AG10803 (cell line): ENCODE measurements at places on chromosomes 7 and 10.

- peak; percentile 81 for DNase-seq
Measured at GRCh38 chr7:43363035-43363791, 219.7 kb upstream of the STK17A start.

DNA sequence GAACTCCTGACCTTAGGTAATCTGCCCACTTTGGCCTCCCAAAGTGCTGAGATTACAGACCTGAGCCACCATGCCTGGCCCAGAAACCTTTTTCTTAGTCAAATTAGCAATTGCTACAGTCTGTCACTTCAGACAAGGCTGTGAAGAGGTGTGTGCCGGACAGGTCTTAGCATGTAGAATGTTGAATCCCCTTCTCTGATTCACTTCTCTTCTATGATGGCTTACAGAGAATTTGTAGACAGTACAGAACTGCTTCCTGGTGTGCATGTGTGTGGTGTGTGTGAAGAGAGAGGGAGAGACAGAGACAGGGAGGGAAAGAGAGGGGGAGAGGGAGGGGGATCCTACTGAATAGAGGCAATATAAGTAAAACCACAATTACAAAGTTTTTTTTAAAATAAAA, 150.4 kb downstream of the PARD3 start:
- no peak for DNase-seq

DNA sequence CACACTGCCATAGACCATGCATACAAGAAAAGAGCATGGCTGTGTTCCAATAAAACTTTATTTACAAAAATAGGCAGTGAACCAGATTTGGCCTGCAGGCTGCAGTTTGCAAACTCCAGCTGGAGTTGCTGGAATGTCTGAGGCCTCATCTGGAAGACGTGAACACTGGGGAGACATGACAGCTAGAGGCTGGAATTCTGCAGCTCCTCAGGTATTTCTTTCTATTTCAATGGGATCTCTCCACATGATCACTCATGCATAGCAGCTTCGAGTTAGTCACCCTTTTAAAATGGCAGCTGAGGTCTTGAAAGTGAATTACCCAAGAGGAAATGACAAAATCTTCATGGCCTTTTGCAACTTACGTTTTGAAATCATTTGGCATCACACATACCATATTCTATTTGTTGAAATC, 52.6 kb upstream of the BET1 start:
- DNase-seq = peak; percentile 96

GRCh38 chr10:24215603-24216002, 6.7 kb downstream of the KIAA1217 start:
- DNase-seq = no peak

- DNase-seq = peak; percentile 43
Measured at GRCh38 chr7:33044986-33045385, 17.6 kb downstream of the NT5C3A start.

GRCh38 chr10:17836942-17837341, 27.8 kb downstream of the MRC1 start:
- DNase-seq = peak; percentile 57

GRCh38 chr7:18607025-18607424, 111.5 kb downstream of the HDAC9 start:
- DNase-seq = peak; percentile 11

DNA sequence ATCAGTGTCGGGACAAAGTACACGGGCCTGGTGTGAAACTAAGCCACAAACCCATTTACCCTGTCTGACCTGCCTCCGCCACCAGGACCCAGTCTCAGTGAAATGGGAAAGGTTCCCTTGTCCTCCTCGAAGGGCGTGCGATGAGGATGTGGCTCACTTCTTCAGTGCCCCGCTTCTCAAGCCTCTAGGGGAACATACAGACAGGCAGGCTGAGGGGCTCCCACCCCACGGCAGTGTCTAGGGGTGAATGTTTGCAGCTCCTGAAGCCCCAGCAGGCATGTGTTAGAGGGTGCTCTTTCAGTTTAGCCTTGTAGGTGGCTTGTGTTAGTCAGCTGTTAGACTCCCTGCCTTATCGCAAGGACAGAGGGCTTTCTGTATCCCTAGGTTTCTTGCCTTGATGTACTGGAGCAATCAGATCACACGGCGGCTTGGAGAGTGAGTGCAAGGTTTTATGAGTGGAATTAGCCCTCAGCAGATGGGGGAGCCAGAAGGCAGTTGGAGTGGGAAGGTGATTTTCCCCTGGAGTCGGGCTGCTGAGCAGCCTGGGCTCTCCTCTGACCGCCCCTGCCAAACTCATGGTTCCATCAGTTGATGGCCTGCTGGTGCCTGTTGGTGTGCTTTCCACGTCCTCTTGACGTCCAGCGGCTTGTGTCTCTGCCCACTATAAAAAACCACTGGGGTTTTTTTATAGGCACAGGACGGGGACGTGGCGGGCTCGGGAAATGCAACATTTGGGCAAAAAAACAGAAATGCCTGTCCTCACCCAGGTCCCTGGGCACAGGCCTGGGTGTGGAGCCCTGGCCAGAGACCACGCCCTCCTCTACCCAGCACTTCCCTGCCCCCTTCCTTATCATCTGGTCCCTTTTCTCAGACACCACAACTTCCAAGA, 759 bp downstream of the NUDT1 start:
- no peak for DNase-seq

GRCh38 chr10:124315591-124316270, 103.0 kb downstream of the OAT start:
- no peak for DNase-seq

GRCh38 chr7:55552320-55553023, 19.8 kb downstream of the VOPP1 start:
- peak; percentile 58 for DNase-seq

DNA sequence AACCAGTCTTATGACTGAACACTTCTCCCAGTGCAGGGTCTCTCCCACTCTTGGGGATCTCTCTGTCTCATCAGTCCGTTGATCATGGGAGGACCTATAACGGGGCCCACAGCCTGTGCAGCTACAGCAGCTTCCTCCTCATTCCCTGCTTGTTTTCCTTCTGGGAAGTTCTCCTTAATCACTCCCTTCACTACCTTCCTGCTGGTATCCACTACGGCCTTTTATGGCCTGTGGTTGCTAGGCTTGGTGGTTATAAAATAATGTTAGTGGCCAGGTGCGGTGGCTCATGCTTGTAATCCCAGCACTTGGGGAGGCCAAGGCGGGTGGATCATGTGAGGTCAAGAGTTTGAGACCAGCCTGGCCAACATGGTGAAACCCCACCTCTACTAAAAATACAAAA, 3.5 kb upstream of the ZNF282 start:
- DNase-seq = no peak

DNA sequence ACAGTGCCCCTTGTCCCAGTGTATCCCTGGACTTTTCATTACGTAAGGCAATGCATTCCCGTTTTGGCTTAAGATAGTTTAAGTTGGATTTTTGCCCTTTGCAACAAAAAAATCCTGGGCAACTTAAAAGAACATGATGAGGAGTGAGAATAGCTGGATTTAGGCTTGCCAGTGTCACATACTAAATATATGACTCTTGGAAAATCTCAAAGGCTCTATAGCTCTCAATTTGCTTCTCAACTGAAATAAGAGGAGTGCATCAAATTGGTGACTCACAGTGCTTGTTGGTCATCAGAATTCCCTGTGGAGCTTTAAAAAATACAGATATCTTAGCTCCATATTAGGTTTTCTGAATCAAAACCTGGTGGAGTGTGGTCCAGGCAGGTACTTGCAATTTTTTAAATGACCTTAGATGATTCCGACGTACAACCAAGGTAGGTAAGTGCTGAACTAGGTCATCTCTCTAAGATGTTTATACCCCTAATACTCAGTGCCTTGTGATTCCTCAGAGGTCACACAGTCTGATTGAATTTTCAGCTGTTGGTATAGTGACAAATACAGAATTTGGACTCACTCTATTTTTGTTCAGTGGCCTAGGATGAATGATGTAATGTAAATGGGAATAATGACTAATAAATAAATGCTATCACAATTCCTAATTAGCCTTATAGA, 33.9 kb upstream of the ORC5 start:
- no peak for DNase-seq

DNA sequence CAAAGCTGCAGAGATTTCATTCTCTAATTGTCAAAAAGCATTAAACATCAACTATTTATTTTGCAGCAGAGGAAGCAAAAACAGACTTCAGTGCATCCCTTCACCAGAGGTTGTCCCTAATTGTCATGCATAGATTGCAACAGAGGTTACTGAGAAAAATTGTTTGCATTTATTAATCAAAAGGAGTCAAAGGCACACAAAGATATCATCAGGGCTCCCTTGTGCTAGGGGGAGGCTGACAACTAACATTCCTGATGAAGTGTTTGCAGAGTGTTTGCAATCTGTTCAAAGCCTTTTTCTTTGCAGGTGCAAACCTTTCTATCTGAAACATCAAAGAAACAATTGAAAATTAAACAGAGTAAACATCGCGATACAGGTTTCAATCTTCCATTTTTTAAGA, 227.5 kb downstream of the TEX36 start:
- no peak for DNase-seq

DNA sequence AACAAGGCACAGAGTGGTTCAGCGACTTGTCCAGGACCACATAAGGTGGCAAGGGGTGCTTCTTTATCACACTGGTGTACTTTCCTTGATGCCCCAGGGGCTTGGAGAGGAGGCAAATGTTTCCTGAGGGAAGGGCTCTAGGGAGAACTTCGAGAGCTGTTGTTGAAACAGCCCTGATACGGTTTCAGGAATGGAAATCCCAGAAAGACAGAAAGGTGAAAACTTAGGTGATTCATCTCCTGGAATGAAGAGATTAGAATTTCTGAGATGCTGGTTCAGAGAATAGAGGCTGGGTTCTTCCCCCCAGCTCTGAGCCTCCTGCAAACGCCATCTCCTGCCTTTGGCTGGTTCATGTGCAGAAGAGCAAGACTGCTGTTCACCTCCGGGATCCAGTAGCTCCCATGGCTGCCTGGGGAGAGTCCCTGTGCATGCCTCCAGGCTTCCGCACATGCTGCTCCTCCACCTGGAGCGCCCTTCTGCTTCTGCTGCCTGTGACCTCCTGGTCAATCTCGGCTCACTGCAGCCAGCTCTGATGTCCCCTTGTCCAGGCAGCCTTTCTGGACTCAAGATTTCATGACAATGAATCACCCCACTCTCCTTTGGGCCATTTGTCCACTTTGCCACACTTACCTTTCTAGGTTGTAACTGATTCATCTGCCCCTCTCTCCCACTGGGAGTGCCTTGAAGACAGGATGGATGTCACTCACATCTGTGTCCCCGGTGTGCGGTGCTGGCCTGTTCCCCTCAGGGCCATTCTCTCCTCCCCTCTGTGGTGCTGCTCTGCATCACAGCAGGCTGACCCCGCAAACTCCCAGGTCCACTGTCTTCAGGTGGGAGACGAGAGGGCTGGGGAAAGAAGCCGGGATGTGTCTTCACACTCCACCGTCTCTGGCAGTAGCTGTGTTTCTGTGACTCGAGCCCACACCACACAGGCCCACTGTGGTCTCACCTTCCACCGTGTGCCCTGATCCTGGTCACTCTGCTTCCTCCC, 3.6 kb upstream of the CDH23 start:
- DNase-seq = no peak

DNA sequence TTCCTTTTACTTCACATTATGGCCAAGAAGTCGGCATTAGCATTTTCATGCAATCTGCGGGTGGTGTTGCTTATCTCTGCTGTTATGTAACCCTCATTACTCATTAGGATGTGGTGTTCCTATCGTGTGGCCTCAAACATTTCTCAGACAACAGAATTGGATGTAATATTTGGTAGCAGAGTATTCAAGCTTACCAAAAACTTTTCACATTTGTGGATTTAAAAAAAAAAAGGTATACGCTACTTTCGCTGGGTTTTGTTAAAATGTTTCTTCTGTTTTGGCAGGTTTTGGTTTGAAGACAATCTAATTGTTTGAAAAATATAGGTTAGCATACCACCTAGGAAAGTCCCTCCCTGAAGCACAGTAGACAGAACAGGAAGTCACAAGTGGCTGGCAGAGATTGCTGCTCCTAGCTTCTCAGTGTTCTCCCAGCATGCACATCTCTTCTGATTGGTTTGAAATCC, 128.8 kb downstream of the GATA3 start:
- DNase-seq = no peak

GRCh38 chr7:36289833-36290661, 99.6 kb upstream of the ANLN start:
- no peak for DNase-seq

DNA sequence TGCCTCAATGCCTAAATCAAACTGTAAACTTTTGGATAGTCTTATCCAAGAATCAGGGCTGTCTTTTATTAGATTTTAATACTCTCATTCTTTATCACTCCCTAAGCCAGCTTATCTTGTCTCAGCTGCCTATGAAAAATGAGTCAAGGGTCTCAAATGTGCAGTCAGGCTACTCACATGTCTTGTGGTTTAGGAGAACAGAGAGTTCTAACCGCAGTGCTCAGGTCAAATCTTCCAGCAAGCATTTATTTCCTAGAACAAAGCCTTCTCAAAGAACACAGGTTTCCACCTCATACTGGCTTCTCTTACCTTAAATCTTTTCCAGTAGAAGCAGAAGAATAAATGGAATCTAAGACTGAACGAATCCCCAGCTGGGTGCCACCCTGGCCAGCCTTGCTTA, 23.5 kb downstream of the HTR5A start:
- DNase-seq = no peak

DNA sequence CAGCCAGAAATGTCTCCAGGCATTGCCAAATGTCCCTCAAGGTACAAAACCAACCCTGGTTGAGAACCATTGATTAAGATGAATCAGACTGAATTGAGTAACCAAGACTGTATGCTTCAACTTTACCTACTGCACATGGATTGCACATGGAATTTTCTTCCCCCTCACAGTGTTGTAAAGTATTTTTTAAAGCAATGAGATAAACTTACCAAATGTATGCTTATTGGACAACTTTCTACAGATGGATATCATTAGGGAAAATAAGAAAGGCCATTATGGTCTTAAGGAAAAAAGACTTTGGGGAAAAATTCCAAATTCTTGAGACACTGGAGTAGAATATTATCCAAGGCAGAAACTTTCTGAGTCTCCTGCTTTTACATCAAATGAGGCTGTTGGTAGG, 20.9 kb upstream of the MTPN start:
- DNase-seq = peak; percentile 69

- no peak for DNase-seq
Measured at GRCh38 chr10:45403151-45403550, 29.1 kb downstream of the ALOX5 start.

DNA sequence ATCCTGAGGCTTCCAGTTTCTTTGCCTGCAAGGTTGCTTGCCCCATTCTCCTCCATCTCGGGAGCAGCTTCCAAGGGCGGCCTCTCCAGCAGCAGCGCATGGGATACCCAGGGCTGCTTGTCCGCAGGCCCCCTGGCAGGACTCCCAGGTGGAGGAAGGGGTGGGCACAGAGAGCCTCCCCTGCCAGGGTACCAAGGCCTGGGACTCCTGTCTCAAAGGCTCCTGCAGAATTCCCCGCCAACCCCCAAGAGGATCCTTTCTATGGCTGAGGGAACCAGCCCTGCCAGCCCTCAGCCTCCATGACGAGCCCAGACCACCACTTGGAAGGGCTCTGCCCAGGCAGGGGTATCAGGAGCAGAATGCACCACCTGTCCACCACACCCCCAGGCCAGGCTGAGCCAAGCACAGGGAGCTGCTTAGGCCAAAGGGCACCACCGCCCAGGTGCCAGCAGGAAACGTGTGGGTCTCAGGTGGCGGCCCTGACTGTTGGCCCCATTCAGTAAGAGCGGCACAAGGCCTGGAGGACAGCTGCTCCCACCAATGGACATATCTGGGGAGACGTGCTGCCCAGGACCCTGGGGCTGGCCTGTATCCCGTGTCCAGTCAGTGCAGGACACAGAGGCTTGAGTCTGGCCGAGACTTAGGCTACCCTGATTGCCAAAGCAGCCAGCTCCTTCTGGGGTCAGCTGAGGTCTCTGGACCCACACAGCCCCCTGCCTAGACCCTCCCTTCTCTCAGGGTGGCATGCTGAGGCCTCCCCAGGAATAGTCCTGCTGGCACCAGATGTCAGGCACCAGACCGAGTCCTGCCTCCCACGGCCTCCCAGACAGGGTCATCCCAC, 33.8 kb upstream of the INPP5A start:
- no peak for DNase-seq

GRCh38 chr10:86017841-86018734, 348.5 kb downstream of the GRID1 start:
- no peak for DNase-seq
